NB4 (cell line): ENCODE measurements at places on chromosomes 7 and 10.
A peak's percentile ranks its signal among the peaks of the same experiment; 100 is the strongest.

DNA sequence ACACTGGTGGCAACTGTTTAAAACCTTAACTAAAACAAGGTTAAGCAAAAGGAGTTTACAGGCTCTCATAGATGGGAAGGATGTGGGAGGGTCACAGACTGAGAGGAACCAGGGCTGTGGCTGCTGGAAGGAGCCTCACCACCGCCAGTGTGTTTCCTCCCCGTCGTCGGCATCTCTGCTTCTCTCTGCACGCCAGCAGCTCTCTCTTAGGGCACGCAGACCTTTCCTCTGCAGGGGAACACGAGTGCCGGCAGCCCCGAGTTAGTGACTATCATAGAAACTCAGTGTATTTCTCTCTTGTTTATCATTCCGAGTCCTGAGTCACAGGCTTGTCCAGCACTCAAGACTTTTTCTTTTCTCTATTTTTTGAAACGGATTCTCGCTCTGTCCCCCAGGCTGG is 8.1 kb upstream of the SH2D4B start:
- no peak for DNase-seq

- no peak for DNase-seq
These were observed 3.0 kb upstream of the WASL start for GRCh38 chr7:123751821-123752220.

DNA sequence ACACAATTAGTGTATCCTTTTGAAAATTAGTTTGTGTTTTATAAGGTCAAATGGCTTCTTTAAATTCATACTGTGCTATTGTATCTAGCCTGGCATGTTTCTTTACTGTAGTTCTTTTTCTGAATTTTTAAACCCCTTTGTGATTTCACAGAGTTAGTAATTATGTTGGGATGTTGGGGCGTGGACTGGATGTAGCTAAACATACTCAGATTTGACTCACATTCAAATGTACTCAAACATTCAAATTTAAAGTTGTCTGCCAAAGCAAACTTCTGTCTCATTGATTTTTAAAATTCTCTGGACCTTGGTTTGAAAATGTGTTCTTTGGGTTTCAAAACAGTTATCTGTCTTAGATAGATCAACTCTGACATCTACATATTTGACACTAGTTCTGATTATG is 7.2 kb upstream of the NRP1 start:
- DNase-seq, result no peak

- no peak for DNase-seq
These were observed 50.5 kb downstream of the VCL start for GRCh38 chr10:74048433-74048832.

DNA sequence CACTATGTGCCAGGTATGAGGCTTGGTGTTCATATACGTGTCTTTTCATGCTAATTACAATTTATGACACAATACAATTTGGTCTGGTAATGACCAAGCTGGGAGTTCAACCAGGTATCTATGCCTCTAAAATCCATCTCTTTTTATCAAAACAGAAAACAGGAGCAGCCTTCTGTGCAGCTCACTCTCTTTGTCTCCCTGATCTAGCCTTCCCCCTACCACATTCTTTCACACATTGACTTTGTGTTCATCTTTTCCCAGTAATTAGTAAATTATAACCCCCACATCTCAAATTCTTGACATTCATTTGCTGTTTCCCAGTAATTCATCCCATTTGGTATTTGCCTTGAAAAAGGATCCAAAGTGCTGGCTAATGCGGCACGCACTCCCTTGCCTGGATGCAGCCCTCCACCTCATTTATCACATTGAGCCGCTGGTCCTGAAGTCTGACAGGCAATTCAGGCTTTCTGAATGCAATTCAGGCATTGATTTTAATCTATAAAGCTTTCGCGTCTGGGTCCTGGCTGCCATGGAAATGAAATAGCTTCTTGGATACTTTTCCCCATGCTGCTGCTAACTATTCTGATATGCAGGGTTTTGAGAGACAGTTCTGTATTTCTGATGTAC is 112.5 kb upstream of the ANKRD1 start:
- no peak for DNase-seq

- DNase-seq, result no peak
These were observed 6.6 kb upstream of the RELN start for GRCh38 chr7:103996017-103996551.

DNA sequence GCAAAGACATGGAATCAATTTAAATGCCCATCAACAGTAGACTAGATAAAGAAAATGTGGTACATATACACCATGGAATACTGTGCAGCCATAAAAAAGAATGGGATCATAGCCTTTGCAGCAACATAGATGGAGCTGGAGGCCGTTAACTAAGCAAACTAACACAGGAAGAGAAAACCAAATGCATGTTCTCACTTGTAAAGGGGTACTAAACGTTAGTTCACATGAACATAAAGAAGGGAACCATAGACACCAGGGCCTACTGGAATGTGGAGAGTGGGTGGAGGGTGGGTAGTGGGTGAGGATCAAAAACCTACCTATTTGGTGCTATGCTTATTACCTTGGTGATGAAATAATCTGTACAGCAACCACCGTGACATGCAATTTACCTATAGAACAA is 78.4 kb upstream of the GSDME start:
- DNase-seq, result no peak

GRCh38 chr7:151808400-151809145 is 68.3 kb downstream of the PRKAG2 start:
- DNase-seq, result no peak

- DNase-seq, result no peak
These were observed 9.0 kb downstream of the EMX2 start for GRCh38 chr10:117551330-117552155.

- no peak for DNase-seq
These were observed 1.4 kb downstream of the PTPRE start for GRCh38 chr10:127908106-127908958.

DNA sequence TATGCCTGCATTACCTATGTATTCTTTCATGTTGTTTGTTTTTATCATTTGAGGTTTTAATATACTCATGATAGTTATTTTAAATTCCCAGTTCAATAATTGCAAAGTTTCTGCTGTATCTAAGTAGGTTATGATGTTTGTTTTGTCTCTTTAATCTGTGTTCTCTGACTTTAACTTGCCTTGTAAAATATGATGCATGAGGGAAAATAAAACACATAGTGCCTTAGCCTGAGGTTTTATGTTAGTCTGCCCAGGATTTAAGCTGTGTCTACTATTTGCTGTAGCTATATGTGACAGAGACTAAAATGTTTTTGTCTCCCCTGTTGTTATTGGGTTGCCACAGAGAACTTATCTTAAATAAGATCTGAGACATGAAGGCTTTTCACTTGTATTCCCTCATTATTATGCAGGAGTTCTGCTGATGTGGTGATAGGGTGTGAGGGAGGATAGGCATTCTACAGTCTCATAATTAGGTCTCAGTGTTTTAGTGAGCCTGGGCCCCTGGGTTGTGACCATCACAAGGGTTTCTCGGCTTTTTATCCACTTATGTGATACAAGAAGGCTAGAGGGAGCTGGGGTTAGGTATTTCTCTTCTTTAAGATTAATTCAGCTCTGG is 582.5 kb downstream of the CNTNAP2 start:
- no peak for DNase-seq

DNA sequence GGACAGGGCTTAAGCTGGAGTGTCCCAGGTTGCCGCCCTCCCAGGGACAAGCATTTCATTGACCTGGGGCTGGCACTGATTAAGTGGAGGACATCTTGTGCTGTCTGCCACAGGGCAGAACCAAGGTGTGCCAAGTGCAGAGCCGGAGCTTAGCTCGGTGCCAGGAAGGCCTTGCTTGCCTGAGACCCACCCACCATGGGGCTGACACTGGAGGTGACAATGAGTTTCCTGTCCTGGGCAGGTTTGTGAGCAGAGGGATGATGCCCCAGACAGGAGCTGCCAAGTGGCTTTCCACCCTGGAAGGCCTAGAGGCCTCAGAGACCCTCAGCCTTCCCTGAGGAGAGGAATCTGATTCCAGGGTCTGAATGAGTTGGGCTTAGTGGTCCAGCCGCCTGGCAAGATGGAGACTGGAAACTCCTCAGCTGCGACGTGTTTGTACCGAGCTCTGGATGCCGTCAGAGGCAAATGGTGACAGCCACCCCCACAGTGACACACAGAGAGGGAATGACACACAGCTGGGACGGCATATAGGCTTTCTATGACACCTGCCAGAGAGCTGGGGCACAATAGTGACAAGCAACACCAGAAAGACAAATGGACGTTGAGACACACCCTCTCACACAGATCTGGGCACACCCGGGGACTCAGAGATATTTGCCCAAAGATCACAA is 2.6 kb downstream of the ADCYAP1R1 start:
- DNase-seq, result no peak

DNA sequence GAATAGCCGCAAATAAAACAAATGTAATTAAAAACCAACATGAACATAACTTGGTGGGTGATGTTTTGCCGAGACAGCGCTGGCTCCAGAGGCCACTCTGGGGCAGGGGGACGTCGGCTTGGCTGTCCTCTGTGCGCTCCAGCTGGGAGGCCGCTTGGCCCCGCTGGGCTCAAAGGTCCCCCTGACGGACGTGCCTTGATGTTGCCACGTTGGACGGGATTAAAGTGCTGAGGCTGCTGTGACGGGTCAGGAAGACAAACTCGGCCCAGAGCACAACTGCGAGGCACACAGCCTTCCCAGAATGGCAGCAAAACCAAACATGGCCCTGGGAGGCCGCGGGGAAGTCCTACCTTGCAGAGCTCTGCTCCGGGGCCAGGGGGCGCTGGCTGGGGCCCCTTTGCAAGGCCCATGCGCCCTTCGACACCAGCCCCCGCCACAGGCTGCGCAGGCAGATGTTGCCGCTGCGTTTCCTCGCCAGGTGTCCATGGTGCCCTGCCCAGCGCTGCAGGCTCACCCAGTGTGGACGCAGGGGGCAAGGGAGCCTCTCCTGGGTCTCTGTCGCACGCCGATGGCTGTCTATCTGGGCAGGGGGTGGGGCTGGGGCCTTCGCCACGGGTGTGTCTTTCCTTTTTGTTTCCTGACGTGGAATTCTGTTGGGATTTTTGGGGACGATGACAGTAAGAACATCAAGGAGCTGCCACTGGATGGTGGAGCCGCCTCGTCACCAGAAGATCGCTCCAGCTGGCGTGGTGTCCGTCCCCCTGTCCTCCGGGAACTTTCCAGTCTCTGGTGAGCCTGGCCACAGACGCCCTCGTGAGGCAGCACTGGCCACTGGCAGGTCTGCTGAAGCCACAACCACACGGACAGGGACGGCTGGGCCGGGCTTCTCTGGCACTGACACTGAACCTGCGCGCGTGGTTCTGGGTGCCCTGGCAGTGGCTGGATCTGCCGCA is 99.6 kb upstream of the DIP2C start:
- peak; percentile 53 for DNase-seq

DNA sequence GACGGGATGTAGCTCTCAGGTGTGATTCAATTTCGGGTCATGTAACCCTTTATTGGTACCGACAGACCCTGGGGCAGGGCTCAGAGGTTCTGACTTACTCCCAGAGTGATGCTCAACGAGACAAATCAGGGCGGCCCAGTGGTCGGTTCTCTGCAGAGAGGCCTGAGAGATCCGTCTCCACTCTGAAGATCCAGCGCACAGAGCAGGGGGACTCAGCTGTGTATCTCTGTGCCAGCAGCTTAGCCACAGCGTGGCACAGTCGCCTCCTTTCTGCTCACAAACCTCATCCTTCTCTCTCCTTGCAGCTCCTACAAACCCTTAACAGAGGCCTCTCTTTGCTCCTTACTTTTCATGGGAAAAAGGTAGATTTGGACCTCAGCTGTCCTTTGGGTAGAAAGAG is 197.5 kb upstream of the PRSS58 start:
- DNase-seq, result peak; percentile 76

GRCh38 chr10:93357680-93358079 is 124.5 kb downstream of the MYOF start:
- peak; percentile 66 for DNase-seq

DNA sequence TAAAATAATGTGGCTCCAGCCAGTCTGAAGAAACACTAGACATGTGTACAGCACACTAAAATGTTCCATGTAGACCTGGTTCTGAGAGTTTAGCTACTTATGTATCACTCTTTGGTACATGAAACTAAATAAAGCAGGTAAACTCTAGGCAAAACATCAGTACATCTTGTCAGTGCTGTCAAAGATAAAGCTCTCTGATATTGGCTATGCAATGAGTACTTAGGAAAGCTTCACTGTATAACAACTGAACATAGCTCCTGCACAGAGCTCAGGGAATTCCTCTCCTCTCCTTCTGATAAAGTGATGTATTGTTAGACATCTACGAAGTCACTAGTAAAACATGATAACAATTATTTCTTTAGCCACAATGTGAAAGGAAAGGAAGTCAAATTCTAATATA is 3.5 kb downstream of the LRRN3 start:
- DNase-seq, result no peak

DNA sequence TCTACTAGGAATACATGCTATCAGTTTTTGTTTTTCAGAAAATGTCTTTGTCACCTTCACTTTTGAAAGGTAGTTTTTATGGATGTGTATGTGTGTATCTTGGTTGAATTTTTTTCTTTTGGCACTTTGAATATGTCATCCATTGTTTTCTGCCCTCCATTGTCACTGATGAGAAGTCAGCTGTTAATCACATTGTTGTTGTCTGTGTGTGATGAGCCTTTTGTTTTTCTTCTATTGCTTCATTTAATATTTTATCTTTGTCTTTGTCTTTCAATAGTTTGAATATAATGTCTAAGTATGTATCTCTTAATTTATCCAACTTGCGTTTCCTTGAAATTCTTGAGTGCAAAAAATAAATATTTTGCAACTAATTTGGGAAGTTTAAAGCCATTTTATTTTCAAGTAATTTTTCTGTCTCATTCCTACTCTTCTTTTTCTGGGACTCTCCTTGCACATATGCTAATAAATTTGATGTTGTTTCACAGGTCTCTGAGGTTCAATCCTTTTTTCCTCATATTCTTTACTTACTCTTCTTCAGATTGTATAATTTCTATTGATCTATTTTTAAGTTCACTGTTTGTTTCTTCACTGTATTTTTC is 546.9 kb upstream of the GHITM start:
- DNase-seq, result no peak

DNA sequence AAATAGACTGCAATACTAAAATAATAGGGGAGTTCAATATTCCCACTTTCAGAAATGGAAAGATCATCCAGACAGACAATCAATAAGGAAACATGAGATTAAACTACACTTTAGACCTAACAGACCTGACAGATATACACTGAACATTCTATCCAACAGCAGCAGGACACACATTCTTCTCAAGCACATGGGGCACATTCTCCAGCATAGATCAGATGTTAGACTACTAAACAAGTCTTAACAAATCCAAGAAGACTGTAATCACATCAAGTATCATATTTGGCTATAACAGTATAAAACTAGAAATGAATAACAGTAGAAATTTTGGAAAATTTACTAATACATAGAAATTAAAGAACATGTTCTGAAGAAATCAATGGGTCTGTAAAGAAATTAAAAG is 458.9 kb upstream of the ANKRD30A start:
- DNase-seq, result no peak

DNA sequence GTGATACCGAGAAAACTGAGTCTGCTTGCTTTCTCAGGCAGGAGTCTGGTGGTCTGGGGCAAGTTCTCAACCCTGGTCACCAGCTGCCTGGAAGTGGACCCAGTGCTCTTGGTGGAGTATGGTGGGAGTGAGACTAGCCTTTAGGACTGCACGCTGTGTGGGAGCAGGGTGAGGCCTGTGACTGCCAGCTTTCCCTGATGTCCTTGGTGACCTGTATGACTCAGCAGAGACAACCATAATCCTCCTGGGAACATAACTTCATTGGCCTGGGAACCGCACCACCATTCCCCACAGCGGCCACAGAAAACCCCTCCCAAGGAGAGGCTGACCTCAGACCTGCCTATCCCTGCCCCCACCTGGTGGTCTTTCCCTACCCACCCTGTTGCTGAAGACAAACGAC is 139.5 kb upstream of the CHRM2 start:
- peak; percentile 21 for DNase-seq
